ENCODE measurements at places on chromosomes 6 and 20. TPM values are rescaled to one million over a fixed set of nuclear protein-coding genes. Genes with fewer than 3 reads are reported as not detected.

BMP5 gene
- not detected for polyA plus RNA-seq

- no peak overlapping the region for H3K4me3 ChIP-seq
- H3K27ac ChIP-seq: no peak overlapping the region
- H3K27me3 ChIP-seq: no peaks in the 10 kb centered on the region
Measured at GRCh38 chr6:39891976-39892375, 42.3 kb downstream of the MOCS1 start.

GRCh38 chr6:142945446-142946180 is 637 bp upstream of the HIVEP2 start:
- DNase-seq: peak; percentile 88
- peak overlapping the region; percentile 100 for H3K27ac ChIP-seq
- peak overlapping the region; percentile 90 for H3K4me3 ChIP-seq
- H3K27me3 ChIP-seq: no peaks in the 10 kb centered on the region
- peaks cover 19% of the 10 kb centered on the region for H3K4me1 ChIP-seq
- no peaks in the 10 kb centered on the region for H3K36me3 ChIP-seq

DDX27 gene
- polyA plus RNA-seq: 55.0 TPM

GRCh38 chr20:3629893-3630292 is 33.3 kb downstream of the GFRA4 start:
- H3K27me3 ChIP-seq: no peaks in the 10 kb centered on the region
- H3K27ac ChIP-seq: no peak overlapping the region
- no peak for DNase-seq
- peaks cover 8% of the 10 kb centered on the region for H3K36me3 ChIP-seq
- H3K4me1 ChIP-seq: no peaks in the 10 kb centered on the region
- H3K4me3 ChIP-seq: no peak overlapping the region

ENPP5 gene
- polyA plus RNA-seq: 0.13 TPM

- no peaks in the 10 kb centered on the region for H3K4me1 ChIP-seq
- no peak overlapping the region for H3K4me3 ChIP-seq
- no peak for DNase-seq
- H3K27me3 ChIP-seq: no peaks in the 10 kb centered on the region
Measured at GRCh38 chr20:39004508-39004907, 42.4 kb downstream of the DHX35 start.
